MCF 10A (cell line): ENCODE measurements at places on chromosomes 6 and 20.
A peak's percentile ranks its signal among the peaks of the same experiment; 100 is the strongest.

GRCh38 chr6:33112148-33112547, 36.4 kb downstream of the HLA-DPB1 start:
- H3K27me3 ChIP-seq: peaks cover 97% of the 10 kb centered on the region
- no peaks in the 10 kb centered on the region for H3K4me1 ChIP-seq
- no peak overlapping the region for H3K4me3 ChIP-seq
- DNase-seq: peak; percentile 65
- H3K36me3 ChIP-seq: no peaks in the 10 kb centered on the region
- no peak overlapping the region for H3K27ac ChIP-seq

DNA sequence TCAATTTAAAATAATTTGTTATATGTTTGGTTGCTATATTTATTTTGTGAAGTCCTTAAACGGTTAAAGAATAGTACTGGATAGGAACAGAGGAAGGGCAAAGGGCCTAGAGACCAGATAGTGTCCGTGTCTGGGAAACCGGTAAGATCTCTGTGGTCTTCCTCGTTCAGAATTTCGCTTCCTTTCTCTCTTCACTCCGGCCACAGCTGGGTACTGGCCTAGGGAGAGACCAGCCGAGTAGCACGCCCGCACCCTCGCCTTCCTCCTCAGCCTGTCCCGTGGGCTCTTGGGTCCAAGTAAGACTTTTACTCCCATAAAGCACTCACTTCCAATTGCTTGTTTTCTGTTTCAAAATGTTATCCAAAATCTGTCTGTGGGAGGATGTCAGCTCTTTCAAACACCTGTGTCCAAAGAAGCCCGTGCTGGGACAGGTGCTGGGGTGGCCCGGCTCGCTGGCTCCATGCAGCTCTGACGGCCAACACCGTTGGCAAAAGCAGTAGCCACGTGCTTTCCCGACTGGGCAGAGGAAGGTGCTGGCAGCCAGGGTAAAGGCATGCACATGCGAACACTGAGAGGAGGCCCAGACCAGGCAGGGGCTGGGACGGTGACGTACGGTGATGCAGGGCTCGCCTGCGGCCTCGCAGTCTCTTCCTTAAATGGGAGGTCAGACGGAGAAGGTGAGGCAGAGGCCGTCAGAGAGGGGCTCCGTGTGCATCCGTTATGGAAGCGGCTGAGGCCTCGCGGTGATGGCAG, 112.2 kb downstream of the IRF4 start:
- no peak overlapping the region for H3K27ac ChIP-seq
- no peak overlapping the region for H3K4me3 ChIP-seq
- DNase-seq: no peak

DNA sequence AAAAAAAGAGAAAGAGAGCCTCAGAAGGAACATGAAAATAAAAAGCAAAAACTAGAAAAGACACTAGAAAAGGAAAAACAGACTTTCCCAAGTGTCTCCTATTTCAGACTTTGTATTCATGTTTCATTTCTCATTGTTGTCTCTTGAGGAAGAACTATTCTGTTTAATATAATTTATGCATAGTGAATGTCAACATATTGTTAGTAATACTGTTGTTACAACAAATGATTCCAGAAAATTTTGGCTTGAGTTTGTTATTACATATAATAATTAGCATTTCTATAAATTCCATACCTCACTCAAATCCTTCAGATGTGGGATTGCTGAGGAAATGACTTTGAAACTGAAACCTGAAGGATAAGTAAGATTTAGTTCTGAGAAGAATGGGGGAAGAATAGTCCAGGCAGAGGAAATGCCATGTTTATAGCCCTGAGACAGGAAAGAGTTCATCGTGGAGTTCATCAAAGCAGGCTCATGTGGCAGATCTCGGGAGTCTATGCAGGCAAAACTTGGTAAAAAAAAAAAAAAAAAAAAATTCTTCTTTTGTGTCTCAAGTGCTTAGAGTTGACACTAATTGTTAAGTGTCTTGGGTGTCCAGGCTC, 53.1 kb upstream of the EIF2S2 start:
- H3K27me3 ChIP-seq: no peaks in the 10 kb centered on the region
- no peak overlapping the region for H3K4me3 ChIP-seq
- H3K27ac ChIP-seq: no peak overlapping the region
- no peaks in the 10 kb centered on the region for H3K4me1 ChIP-seq
- DNase-seq: no peak
- no peaks in the 10 kb centered on the region for H3K36me3 ChIP-seq

DNA sequence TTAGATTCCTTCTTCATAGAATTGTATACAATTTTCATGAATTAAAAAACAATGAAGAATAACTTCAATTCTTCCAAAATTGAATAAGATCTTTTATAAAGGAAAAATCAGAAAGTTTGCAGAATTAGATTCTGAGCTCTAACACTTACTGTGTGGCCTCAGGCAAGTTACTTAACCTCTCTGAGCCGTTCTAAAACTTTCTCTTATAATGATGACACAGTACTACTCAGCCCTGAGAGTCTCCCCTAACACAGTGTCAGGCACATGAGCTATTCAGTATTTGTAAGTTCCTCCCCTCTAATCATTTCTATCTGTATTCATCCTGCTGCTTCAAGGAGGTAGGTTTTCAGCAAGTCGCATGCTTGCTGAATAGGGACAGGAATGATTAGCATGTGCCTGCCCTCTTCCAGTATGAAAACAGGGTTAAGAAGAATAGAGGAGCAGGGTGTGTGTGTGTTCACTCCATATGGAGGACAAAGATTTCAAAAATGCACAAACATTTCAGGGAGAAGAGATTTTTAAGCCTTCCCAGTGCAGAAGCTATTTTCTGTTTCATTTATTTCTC, 11.4 kb downstream of the ID4 start:
- DNase-seq: no peak
- H3K27ac ChIP-seq: no peak overlapping the region
- H3K36me3 ChIP-seq: no peaks in the 10 kb centered on the region
- H3K27me3 ChIP-seq: peaks cover 30% of the 10 kb centered on the region
- H3K4me1 ChIP-seq: peaks cover 4% of the 10 kb centered on the region

GRCh38 chr20:14223806-14224205, 113.6 kb downstream of the FLRT3 start:
- peak; percentile 59 for DNase-seq
- no peaks in the 10 kb centered on the region for H3K27me3 ChIP-seq
- H3K27ac ChIP-seq: no peak overlapping the region
- no peaks in the 10 kb centered on the region for H3K36me3 ChIP-seq

- H3K4me1 ChIP-seq: peaks cover 6% of the 10 kb centered on the region
- H3K36me3 ChIP-seq: peaks cover 10% of the 10 kb centered on the region
- no peak for DNase-seq
- no peaks in the 10 kb centered on the region for H3K27me3 ChIP-seq
- peak overlapping the region; percentile 95 for H3K4me3 ChIP-seq
Measured at GRCh38 chr20:45890077-45890984, 677 bp downstream of the NEURL2 start.

DNA sequence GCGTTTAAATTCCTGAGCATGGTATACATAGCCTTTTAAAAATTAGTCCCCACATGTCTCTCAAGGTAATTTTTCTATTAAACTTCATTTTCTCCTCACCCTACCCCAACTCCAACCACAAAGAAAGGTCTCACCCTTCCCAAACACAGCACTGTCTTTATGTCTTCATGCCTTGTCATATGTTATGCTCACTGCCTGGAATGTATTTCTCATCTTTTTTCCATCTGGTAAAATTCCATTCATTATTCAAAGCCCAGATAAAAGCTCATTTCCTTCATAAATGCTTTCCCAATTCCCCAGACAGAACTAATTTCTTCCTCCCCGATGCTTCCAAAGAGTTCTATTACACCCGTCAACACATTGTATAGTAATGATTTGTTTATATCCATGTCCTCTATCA, 302.0 kb downstream of the ALDH8A1 start:
- peaks cover 6% of the 10 kb centered on the region for H3K4me1 ChIP-seq
- H3K27me3 ChIP-seq: no peaks in the 10 kb centered on the region
- DNase-seq: no peak
- H3K4me3 ChIP-seq: no peak overlapping the region
- H3K27ac ChIP-seq: no peak overlapping the region

GRCh38 chr20:57648878-57649616, 28.8 kb upstream of the ZBP1 start:
- H3K36me3 ChIP-seq: peaks cover 29% of the 10 kb centered on the region
- no peaks in the 10 kb centered on the region for H3K27me3 ChIP-seq

- DNase-seq: no peak
- H3K36me3 ChIP-seq: no peaks in the 10 kb centered on the region
- H3K27ac ChIP-seq: no peak overlapping the region
Measured at GRCh38 chr6:166911248-166911677, 45.1 kb downstream of the RNASET2 start.

DNA sequence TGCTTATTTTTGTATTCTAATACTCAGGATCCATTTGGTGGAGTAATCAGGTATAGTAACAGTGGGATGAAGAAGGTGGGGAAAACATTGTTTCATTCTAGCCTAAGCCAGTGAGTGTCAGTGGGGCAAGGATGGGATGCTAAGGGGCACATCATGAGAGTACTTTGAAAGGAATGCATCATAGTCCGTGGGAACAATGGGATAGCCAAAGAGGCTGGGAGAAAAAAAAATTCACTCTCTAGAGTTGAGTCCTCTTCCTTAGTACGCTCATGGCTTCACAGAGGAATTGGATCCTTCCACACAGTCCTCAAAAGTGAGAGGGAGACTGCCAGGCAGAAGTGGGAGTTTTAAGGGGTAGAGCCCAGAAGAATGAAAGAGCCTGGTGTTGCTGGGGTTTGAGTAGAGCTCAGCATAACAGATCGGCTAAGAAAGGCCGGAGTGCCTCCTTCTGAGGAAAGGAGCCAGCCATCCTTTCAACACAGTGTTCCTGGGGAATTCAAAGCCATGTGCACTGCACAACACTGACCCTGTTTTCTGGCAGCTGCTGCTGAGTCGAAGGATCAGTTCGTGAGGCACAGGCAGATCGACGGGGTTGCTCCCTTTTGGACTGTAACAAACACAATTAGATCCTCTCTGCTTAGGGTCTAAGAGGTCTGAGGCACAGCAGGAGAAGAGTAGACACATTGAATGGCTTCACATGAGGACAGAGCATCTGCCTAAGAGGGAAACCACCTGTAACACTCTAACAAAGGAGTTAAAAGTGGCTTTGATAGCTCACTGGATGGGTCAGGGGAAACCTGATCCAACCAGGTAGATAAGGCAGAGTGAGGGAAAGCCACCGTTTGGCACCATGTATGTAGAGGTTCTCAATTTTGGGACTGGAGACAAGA, 61.2 kb downstream of the ELOVL5 start:
- DNase-seq: no peak
- no peak overlapping the region for H3K4me3 ChIP-seq
- H3K4me1 ChIP-seq: no peaks in the 10 kb centered on the region
- H3K27me3 ChIP-seq: no peaks in the 10 kb centered on the region
- peaks cover 34% of the 10 kb centered on the region for H3K36me3 ChIP-seq
- peak overlapping the region; percentile 7 for H3K27ac ChIP-seq

DNA sequence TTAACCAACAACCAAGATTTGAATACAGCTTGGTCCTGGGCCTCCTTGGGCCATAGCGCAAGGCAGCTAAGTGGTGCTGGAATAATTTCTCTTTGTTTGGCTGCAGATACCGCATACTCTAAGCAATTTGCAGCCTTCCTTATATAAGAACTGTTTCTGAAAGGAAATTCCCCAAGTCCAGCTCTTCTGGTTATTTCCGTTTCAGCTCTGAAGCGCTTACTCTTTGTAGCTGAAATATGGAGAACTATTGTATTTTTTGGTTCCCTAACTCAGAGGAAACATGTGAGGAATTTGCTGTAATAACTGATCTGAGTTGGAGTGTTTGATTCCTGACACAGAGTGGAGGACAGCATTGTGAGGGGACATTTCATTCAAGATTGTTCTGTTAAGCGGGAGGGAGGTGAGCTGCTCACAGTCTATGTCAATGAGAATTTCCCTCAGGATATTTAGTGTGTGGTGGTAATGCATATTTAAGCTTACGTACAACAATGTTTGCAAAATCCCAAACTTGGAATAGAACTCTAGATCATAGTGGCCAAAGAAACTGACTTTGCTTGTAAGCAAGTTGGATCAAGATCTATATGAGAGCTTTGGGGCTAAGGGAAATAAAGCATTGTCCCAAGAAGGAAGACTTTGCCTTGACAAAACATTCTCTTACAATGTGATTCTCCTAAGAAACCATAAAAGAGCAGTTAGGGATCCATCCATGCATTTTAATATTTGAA, 576.6 kb upstream of the FLRT3 start:
- no peak overlapping the region for H3K4me3 ChIP-seq
- DNase-seq: no peak
- H3K36me3 ChIP-seq: no peaks in the 10 kb centered on the region
- H3K27me3 ChIP-seq: no peaks in the 10 kb centered on the region
- no peak overlapping the region for H3K27ac ChIP-seq

DNA sequence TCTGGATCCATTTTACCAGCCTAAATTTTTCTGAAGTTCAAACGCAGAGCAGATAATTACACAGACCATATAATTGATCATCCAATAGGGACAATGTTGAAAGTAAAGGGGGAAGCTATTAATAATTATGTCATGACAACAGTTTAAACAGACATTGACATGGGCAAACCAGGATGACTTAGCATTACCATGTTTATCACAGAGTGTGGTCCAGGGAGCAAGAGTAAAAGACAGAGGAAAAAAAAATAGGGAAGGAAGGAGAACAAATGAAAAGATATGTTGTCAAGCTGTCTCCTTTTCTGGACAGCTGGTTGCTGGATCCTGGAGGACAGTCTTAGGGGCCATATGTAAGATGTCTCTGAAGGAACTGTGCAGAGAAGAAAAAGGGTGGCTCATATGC, 69.4 kb upstream of the FBXL4 start:
- H3K4me1 ChIP-seq: peaks cover 6% of the 10 kb centered on the region
- H3K4me3 ChIP-seq: no peak overlapping the region
- no peak overlapping the region for H3K27ac ChIP-seq

- no peak overlapping the region for H3K4me3 ChIP-seq
- H3K36me3 ChIP-seq: no peaks in the 10 kb centered on the region
- no peak overlapping the region for H3K27ac ChIP-seq
- DNase-seq: no peak
- peaks cover 9% of the 10 kb centered on the region for H3K27me3 ChIP-seq
Measured at GRCh38 chr6:141833001-141833655, 299.6 kb upstream of the GJE1 start.
